ENCODE measurements at places on chromosomes 5 and 9.

- DNase-seq: no peak
Observed at GRCh38 chr9:114754581-114754980, 51.3 kb downstream of the TNFSF15 start.

GRCh38 chr9:125812403-125812802 lies 65.2 kb downstream of the PBX3 start:
- no peak for DNase-seq

DNA sequence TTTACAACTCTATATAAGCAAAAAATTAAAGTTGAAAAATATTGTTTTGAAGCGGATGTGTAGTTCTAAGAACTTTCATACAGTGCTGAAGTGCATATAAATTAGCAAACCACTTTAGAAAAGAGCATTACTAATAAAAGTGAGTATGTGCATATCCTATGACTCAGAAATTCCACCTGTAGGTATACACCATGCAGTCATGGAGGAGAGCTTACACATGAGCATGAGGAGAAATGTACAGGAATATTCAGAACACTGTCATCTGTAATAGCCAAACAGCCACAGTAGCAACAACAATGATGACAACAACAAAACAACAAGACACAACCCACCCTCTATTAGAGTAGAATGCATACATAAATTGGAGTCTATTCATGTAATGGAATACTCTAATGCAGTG lies 138.2 kb upstream of the ARRDC3 start:
- DNase-seq: no peak

DNA sequence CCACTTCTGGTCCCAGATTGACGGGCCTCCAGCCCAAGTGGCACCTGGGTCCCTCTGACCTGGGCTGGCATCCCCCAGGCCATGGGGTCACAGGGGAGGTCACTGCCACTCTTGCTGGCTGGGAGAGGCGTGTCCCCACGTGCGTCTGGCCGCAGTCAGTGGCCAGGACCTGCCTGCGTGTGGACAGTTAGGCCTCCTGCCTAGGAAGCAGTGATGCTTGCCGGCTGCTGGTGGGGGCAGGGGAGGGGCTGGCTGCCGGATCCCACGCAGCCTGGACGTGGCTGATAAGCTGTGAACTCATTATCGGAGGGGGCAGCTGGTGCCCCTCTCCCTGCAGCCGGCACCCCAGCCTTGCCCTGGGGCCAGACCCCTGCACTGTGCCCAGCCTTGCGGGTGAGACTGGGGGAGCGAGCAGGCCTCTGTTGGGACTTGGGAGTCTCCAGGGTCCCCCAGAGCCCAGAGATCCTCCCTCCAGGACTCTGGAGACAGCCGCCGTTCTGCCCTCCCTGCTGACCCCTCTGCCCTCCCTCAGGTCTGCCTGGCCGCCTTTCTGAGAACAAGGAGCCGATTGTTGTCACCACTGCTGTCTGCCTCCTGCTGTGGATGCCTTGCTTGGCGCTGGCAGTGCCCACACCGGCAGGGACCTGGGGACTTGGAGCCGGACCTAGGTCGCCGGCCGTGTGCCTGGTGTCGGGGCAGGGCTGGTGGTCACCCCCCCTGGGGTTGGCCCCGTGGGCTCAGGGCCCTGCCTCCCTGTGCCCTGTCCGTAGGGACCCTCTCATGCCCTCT lies 12.3 kb downstream of the RXRA start:
- no peak for DNase-seq

DNA sequence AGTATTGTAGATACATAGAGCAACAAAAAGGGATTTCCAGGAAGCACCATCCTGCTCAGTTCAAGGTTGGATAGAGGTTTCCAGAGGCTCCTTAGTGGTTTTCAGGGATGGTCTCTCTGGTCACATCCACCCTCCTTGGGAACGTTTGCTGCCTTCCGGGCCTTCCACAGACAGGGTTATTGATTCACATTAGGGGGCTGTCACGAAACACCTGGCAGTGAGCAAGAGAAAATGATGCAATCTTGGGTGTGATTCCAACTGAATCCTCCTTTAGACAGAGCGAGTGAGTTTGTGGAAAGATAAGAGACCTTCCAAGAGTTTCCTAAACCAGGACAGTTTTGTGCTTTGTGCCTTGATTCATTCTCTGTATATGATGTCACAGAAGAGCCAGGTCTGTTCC lies 43.8 kb upstream of the CTSL start:
- DNase-seq: no peak

- DNase-seq: no peak
Observed at GRCh38 chr9:81389569-81389993, 299.8 kb downstream of the TLE1 start.

GRCh38 chr5:177983763-177984583 lies 12.1 kb downstream of the PROP1 start:
- DNase-seq: no peak

DNA sequence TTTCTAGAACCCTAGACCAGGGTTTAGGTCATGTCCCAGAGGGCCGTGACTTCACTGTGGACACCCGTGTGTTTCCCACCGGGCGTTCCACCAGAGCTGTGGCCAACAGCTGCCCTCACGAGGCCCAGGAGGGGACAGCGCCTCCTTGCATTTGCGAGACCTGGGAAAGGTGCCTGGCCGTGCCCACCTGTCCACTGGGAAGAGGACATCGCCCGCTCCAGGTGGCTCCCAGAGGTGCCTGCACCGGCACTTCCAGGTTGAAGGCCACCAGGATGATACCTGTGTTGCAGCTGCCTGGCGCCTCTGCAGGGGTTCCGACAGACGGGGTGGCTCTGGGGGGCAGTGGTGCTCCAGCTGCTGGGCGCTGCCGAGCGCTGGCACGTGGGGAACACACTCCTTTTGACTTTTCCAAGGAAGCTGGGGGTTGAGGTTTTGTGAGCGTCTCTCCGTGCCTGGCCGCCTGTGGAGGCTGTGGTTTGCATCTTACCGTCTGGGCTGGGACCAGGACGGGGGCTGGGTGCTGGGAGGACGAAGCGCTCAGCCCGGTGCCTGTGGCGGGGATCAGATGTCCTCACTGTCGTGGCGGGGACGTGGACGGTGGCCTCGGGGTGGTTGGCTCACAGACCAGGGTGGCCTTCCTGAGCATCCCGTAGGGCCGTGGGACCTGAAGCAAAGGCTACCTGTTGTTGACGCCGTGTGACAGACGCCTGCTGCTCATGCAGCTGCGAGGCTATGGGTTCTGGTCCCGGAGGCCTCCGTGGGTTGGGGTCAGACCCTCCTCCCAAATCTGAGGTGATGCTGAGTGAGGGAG lies 19.2 kb downstream of the NKD2 start:
- no peak for DNase-seq

- DNase-seq: no peak
Observed at GRCh38 chr5:27387535-27388073, 349.2 kb upstream of the CDH9 start.

DNA sequence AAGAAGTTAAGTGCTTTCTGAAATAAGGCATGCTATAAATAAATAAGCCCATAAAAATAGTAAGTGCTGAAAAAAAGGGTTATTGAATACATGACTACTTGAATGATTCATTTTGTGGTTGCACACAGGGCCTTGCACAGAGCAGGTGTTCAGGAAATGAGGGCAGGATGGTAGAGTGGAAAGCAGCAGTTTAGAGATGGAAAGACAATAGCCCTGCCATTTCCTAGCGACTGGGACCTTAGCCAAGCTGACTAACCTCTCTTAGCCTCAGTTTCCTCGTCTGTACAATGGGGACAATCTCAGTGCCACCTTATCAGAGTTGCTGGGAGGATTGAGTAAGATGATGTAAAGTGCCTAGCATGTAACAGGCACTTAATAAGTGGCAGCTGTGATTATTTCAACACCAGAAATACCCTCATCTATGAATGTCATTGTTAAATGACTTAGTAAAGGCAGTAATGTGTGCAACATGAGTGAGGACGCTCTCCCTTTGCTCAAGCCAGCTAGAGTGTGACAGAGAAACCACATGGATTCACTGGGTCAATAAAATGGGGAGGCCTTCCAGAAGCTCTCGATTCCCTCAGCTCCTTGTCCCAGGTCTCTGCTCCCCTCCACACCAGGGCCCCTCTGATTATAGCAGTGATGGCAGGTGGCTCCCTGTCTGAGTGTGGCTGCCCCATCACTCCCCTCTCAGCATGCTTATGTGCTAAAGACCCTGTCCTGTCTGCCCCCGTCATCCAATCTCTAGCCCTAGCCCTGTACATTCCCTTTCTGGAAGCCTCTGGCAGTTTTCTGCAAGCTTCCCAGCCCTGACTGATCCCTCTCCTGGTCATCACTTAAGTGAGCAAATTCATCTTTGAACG lies 16.0 kb upstream of the PHF19 start:
- DNase-seq: no peak

- DNase-seq: no peak
Observed at GRCh38 chr9:85723215-85723614, 18.5 kb downstream of the AGTPBP1 start.

- no peak for DNase-seq
Observed at GRCh38 chr9:137194909-137195308, 5.6 kb downstream of the TPRN start.

GRCh38 chr9:764105-764524 lies 77.4 kb upstream of the DMRT1 start:
- no peak for DNase-seq

GRCh38 chr9:15915711-15916110 lies 362.9 kb downstream of the CCDC171 start:
- DNase-seq: no peak

- no peak for DNase-seq
Observed at GRCh38 chr9:27943501-27943900, 370.2 kb upstream of the C9orf72 start.

GRCh38 chr5:24555229-24555628 lies 89.5 kb downstream of the CDH10 start:
- DNase-seq: no peak

GRCh38 chr9:135884328-135885035 lies 22.9 kb downstream of the CAMSAP1 start:
- DNase-seq: no peak

DNA sequence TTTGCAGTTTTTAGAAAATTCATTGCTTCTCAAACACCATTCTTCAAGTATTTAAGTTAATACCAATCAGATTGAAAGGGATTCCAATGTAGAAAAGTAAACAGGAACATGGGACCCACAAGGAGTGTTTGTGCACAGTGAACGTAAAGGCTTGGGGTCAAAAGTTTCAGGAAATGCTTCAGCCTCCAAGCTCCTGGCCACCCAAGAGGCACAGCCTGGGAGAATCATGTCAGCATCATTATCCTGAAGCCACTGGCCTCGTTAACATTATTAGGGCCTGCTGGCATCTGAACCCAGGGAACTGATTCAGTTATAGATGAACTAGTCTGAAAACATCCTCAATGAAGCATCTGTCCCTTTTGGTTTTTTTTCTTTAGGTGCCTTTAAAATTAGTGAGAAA lies 122.9 kb downstream of the NXNL2 start:
- no peak for DNase-seq

- no peak for DNase-seq
Observed at GRCh38 chr5:174410716-174411478, 313.5 kb upstream of the MSX2 start.

GRCh38 chr5:10157085-10157669 lies 92.5 kb downstream of the ATPSCKMT start:
- no peak for DNase-seq

GRCh38 chr5:26003966-26004365 lies 1034.4 kb downstream of the CDH9 start:
- DNase-seq: no peak

GRCh38 chr9:129828969-129829368 lies 5.0 kb upstream of the TOR1A start:
- DNase-seq: no peak

- DNase-seq: no peak
Observed at GRCh38 chr5:51811883-51812471, 428.7 kb downstream of the ISL1 start.

DNA sequence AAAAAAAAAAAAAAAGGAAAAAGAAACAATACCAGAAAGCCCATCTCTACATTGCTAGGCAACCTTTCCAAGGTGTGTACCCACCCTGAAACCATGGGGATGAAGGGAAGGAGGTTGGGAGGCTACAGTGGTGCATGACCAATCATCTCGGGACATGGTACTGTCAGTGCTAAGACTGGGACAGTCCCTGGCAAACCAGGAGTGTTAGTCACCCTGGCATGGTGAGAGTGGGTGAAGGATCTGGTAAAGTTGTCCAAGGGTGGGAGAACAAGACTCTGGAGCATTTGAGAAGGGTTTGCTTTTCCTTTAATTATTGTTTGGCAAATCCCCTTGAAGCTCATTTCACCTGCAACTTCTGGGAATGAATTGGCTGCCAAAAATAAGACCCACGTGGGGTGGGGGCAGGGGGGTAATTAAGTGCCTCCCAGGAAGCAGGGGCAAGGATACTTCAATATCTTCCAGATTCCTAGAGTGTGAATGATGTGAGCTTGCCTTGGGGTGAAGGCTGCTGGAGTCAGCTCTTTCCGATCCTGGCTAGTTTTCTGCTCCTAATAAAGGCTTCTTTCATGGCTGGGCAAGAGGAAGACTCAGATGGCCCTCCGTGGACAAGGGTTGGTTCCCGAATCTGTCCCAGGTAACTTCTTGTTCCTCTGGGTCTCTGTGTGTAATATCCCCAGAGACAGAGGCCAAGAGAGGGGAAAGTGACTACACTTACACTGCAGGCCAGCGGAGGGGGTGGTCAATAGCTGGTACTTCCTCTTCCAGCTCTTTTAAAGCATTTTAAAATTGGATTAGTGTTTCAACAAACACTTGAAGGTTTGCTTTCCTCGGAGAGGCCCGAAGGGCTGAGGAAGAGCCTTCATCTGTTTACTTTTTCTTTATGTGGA lies 61.6 kb upstream of the SPRY4 start:
- no peak for DNase-seq

DNA sequence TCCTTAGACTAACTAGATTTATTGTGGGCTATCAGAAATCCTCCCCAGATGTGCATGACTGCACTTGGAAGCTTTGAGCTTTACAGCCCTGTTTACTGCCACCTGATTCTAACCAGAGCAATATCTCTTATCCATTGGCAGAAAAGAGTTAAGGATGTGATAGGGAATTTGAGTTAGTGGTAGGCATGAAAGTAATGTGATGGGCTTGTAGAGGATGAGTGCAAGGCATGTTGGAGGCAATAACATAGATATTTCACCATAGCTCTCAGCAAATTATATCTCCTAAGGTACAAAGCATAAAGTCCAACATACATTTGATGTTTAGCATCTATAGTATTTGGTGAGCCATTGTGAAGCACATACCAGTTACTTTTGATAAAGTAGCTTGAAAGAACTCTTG lies 103.8 kb downstream of the INVS start:
- no peak for DNase-seq

DNA sequence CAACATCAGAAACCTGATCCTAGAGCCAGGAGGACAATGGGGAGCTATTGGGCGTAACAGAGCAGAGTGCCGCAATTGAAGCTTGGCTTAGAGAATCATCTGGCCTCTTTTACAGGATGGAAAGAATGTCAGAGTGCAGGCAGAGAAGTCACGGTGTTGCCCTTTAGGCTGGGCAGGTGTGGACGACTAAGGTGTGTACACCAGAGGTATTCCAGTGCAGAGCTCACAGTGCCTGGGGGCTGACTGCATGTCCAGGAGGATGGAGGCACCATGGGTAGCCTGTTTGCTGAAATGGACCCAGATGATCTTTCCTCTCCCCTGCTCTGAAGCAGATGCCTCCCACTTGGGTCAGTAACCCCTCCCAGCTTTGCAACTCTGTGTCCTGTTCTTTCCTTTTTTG lies 48.9 kb upstream of the TBC1D2 start:
- DNase-seq: no peak
